GM12864 (cell line): ENCODE measurements at places on chromosomes 5 and 9.

DNA sequence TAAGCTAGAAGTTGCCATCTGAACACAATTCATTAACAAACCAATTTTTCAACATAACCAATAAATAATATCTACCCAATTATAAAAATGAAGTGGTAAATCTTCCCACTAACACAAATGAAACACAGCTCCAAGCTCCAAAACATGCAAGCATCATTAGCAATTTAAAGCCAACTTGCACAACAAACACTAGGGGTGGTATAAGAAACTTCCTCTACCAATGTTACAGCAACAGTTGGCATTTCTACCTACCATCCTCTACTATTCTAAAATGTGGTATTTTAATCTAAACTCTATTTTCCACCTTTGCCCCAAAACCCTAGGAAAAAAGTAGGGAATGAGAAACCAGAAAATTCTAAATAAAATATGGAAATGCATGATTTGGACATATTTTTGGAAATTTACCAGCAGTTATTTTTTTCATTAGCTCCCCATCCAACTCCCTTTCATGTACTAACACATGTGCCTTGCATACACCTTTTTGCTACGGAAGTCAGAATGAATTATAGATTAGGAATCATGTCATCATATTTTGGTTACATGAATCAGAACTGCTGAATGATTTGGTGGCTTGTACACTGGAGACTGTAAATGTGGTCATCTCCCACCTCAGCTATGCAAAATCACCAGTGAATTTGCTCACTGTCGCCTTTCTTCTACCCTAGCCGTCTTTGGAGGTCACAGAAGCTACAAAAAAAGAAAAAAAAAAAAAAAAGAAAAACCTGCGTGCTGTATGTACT is 4.1 kb downstream of the NR6A1 start:
- DNase-seq = no peak

- DNase-seq = no peak
Observed at GRCh38 chr9:124511891-124512805, 4.9 kb upstream of the NR5A1 start.

GRCh38 chr9:16509997-16510396 is 360.5 kb downstream of the BNC2 start:
- DNase-seq = no peak

DNA sequence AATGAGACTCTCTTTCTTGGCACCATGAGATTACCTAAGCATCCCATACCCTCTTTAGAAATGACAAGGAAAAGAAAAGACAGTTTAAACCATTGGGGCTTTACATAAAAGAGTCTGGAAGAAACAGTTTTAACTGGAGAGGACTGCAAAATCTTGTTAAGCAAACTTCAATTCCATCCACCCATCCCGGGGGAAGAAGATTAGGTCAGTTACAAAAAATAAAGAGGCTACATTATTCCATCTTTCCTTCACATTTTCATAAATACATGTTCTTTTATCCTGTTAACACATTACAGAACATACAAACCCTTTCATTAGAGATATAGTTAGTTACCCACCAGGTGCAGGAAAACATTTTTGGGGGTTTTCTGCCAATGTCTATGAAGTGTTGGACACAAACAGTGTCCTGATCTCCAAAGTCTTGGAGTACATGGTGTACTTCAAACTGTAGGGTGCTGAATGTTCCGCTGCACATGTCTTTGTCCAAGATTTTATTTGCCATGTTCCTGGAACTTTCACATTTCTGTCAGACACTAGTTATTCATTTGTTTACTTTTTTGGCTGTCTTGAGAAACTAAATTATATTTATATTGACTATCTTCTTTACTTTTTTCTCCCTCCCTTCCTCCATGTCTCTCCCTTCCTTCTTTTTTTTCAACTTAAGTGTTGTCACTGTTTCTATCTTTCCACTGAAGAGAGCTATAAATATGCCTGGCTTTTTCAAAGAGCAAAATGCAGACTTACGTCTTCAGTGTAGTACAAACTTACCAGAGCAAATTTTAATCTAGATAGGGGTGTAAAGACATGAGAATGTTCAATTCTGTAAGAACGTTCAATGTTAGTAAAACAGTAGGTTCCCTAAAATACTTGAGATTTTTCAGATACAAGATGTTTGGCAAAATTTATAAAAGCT is 410.9 kb upstream of the PRR16 start:
- no peak for DNase-seq

- no peak for DNase-seq
Observed at GRCh38 chr9:12464910-12465512, 228.2 kb upstream of the TYRP1 start.

- DNase-seq = no peak
Observed at GRCh38 chr5:91850031-91850430, 466.9 kb upstream of the ARRDC3 start.

DNA sequence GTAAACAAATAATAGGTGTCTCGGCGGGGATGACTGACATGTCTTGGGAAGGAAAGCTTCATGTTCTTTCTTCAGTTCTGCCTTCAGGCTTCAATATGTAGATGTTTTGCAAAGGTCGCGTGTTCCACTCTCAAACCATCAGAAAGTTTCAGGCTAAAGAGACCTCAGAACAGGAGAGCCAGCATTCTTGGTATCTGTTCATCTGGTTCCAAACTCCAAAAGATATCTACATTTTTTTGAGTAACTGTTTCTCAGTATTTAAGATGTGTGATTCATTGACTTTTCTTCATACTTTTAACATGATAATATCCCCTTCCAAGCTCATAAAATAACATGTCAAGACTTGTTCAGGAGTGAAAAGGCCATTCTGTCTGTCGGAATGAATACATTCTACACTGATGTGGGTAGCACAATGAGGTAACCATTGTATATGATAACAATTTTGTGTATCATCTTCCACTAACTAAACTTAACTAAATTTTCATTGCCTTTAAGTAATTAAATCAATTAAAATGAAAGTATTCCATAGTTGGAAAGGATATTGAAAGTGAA is 183.6 kb downstream of the CFAP90 start:
- DNase-seq = no peak

GRCh38 chr9:135029463-135029862 is 58.0 kb upstream of the OLFM1 start:
- no peak for DNase-seq

DNA sequence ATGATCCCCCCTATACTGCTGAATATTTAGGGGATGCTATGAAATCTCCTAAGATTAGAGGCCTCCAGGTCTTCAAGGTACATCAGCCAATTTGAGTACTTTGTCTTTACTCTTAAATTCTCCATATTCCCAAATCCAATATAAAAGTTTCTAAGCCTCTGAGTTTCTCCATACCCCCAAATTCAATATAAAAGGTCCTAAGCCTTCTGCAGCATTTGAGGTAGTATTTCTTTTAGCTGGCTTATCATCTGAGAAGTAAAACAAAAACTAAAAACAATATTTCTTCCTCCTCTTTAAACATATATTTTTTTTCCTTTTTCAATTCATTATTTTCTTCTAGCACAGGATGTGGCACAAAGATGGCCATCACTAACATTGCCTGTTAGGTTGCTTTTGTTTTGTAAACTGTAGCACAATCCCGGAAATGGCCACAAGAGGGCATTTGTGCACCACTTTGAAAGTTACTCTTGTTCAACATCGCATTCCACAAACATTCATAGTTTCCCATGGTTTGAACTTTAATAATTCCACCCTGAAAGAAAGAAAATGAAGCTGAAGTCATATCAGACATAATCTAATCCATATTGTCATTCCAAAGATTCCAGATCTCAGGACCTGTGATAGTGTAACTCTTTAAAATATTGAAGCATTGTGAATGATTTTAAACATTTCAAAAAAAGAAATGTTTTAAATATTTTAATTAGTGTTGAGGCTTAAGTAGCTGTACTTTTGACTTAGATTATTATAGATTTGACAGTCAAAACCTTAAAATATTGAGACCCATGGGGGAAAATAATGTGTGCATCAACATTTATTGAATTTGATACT is 21.0 kb upstream of the SCGB3A2 start:
- peak; percentile 8 for DNase-seq

DNA sequence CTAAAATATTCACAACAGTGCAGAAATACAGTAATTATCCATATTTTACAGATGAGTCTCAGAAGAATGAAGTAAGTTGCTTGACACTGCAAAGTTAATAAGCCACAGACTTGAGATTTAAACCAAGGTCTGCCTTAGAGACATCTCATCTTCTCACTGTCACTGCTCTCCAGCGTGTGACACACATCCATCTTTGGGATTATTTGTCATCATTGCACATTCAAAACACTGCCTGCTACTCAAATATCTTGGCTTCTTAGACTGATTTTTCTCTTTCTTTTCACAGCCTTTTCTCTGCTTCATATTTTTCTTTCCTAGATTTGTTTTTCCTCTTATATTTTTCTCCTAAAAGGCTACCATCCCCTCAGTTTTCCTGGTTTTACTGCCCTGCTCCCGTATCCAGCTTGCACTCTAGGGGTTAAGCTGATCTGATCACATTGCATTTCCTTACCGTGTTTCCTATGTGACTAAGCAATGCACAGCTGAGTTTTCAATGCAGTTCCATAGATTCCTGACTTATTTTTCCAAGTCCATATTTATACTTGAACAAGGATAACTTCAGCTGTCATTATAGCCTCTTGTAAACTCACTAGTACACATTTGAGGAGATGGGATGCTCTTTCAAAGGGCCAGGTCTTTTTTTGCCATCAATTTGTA is 353.0 kb downstream of the PLK2 start:
- DNase-seq = no peak

DNA sequence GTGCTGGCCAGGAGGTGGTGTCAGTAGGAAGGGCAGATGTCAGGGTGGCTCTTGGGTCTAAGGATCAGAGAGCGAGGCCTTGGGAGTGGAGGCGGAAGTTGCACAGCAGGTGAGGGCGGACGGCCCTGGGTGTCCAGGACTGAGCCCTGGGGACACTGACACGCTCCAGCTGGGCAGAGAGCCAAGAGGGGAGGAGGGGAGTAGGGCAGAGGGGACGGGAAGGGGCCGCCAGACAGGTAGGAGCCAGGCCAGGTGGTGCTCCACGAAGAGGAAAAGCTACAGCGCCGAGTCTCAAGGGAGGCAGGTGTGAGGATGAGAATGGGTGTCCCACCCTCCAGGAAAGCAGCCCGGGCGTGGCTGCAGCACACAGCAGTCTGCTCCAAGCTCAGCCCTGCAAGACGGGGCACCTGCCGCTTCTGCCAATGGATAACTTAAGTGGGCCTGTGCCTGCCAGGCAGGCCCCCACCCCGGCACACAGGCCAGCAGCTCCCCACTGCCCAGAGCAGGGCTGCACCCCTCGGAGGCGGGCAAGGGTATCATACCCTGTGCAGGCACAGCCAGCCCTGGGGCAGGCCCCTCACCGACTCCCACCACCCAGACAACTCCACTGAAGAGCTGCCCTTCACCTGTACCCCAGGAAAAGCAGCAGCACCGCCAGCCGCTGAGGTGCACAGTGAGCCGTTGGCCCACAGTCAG is 4.9 kb downstream of the TPRN start:
- no peak for DNase-seq

GRCh38 chr5:159657771-159658170 is 258.5 kb upstream of the ADRA1B start:
- no peak for DNase-seq
